ENCODE measurements at places on chromosomes 13 and 19.
A peak's percentile ranks its signal among the peaks of the same experiment; 100 is the strongest.

- DNase-seq: no peak
These were observed 959 bp upstream of the IGFL3 start for GRCh38 chr19:46125447-46125846.

- no peak for DNase-seq
These were observed 78.0 kb downstream of the ATP11A start for GRCh38 chr13:112767506-112768471.

DNA sequence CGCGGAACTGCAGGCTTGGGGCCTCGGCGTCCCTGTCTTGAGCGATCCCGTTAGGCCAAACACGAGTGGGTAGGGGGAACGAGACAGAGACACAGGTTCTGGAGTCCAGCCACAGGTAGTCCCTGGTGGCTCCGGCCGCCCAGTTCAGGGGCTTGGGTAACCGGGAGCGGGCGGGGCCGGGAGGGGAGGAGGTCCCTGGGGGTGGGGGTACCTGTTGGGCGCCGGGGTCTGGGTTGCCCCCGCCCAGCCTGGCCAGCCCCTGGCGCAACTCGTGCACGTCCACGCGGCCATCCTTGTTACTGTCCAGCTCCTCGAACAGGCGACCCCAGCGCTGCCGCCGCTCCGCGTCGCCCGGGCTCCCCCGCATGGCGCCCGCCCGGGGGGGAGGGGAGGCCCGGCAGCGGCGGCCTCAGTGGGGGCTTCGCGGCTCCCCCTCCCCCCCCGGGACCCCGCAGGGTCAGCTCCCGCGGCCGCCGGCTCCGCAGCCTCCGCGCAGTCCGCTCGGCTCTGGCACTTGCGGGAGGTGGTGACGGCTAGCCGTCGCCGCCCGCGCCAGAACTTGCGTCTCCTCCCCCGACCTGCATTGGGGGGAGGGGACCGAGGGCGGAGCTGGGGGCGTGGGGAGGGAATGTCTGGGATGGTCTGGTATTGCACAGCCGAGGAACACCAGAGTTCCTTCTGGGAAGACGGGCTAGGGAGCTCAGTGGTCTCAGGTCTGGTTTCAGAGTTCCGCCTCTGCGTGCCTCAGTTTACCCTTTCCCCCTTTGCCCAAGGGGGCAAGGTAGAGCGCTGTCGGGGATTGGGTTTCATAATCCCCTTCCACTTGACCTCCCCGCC is at the start of gene SLC25A23:
SLC25A23 (minus strand) TSS at position 531 of the 837 bp plus-strand sequence; CDS start at position 367, 164 bp downstream.
- peak; percentile 24 for DNase-seq

DNA sequence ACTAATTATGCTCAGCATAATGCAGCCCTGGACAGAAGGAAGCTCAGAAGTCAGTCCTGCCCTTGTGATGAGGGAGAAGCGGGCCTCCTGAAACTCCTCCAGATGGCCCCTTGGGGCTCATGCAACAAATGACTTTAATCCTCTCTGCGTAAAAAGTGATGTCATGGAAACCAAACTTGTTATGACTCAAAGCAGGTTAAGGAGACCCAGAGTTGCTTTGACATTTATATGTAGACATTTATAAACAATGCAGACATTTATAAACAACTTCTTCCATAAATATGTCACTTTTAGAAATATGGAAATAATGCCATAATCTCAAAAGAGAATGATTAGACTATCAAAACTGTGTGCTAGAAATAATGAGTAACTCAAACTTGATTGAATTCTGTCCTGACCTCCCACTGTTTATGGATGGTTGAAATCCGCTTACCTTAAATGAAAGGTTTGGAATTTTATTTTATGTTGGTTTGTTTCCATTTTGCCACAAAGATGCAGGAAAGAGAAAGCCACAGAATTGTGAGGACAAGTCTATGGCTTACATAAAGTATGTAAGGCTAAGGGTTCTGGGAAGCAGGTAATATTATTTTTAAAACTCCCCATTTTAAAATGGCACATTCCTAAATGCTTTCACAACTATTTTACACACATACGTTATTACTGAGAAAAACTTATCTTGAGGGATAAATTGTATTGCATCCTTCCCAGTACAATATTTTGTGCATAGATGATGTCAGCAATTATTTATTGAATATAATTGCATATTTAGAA is 73.7 kb downstream of the CYSLTR2 start:
- no peak for DNase-seq

DNA sequence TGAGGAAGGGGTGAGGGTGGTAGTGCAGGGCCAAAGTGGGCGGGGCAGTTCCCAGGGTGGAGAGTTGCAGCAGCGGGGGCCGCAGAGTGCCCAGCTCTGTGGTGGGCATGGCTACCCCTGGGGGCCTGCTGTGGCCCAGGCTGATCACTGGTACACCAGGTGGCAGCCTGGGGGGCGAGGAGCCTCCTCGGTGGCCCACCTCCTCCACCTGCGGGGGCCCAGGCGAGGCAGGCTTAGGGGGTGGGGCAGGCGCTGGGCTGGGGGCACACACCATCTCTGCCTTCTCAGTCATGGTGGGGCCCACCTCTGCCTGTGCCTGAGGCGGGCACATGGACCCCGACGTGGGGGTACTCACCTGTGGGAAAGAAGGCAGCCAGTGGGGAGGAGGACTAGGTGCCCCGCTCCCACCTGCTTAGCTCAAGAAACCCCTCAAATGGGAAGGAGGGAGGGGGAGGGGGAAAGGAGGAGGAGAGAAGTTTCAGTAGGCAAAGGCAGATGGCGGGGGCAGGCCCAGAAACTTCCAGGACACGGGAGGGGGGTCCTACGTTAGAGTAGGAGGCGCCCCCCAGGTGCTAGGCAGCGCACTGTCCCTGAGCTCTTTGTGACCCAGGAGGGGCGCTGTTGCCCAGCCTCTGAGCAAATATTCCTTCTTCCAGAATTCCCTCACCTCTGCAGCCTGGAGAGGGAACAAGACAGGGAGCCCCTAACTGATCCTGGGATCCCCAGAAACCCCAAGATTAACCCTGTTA is 1.6 kb downstream of the LYL1 start:
- DNase-seq: no peak

DNA sequence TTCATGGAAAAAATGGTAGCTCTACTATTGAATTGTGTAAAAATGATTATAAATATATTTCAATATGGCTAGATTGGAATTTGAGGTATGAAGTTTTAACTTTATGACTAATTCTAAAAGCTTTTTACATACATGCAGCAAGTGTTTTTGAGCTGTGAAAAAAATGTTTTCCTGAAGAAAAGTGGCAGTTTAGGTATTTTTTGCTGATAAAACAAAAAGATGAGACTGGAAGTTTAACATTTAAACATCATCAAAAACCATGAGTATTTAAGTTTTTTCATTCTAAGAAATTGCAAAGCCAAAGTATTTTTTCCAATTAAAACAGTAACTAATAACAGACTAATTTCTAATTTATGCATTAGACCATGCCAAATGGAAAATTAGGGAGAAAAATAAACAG is 751.1 kb downstream of the FGF9 start:
- no peak for DNase-seq

DNA sequence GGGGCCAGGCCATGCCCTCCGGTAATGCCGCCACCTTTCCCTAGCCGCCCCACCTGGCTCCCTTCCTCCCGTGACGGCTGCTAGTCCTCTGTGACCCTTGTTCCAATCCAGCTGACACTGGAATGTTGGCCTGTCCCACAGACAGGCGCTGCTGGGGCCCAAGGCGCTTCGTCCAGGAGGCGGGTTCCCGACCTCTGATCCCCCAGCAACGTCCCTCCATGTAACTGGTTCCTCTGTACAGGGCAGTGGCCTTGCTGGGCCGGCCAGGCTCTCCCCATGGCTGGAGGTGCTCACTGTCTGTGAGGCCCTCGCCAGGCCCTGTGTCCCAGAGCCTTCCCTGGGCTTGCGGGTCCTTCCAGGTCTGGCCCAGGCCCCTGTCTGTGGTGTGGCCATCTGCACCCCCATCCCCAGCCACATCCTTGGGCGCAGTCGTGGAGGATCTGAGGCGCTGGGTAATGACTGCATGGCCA is 6.8 kb upstream of the GRIN3B start:
- no peak for DNase-seq

DNA sequence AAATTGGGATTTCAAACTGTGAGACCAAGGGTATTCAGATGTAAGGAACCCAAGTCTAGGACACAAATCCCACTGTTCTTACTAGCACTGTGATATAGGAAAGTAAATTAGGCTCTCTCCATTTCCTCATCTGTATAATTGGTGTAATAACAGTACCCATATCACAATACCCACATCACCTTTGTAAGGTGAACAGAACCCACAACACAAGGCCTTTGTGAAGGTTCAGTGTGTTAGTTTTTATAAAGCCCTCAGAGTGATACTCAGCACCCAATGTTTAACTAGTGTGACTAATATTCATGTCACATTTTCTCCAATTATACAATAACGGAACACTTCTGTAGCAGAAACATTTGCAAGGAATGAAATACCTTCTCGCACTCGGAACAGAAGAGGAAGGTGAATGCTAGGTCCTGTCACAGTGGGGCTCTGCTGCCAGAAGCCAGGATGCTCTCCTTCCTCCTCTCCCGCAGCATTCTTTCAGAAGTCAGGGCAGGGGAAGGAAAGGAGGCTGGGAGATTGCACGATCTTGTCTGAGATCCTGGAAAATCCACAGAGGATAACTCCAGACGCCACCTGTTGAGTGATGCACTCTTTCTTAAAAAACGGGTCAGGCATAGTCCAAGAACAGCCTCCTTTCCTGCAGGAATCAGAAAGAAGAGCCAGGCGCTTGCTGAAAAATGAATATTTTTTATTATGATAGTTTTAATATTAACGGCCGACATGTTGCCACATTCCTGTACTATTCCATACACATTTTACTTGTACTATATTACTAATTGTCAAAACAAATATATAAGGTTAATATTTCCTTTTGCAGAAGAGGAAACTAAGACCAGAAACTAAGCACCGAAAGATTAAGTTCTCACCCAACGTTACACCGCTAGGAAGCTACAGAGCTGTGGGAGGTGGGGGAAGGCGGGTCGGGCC is 762 bp downstream of the ZNF45 start:
- no peak for DNase-seq

DNA sequence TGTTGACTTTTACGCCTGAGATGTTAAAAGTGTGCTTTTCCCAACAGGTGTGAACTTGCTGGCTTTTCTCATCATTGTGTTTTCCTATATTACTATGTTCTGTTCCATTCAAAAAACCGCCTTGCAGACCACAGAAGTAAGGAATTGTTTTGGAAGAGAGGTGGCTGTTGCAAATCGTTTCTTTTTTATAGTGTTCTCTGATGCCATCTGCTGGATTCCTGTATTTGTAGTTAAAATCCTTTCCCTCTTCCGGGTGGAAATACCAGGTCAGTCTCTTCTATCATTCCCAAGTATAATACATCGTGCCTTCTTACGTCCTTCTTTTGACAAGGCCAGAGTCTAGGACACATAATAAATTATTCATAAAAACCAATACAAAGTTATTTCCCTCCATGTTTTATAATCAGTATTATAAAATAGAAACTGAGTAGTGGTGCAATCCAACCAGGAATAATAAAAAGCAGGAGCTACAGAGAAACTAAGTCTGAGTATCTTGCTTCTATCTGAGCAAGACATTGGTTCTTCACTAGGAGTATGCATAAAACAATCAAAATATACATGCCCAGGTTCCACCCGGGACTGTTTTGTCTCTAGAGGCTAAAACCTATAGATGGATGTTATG is 57.9 kb downstream of the RXFP2 start:
- DNase-seq: no peak

- DNase-seq: no peak
These were observed 29.0 kb downstream of the PEG3 start for GRCh38 chr19:56811480-56811879.

DNA sequence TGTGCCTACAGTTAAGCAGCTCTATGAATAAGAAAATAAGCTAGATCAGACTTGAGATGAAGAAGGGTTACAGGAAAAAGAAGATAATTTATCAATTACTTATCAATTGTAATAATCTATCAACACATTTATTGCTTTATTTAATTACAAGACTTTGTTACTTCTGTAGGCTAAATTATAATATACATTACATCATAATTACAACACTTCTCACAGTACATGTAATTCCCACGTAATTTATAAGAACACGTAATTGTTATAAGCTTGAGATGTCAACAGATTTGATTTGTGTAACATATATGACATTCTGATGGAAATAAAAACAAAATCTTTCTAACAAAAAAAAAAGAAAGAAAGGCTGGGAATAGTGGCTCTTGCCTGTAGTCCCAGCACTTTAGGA is 36.8 kb downstream of the NEK5 start:
- DNase-seq: no peak

DNA sequence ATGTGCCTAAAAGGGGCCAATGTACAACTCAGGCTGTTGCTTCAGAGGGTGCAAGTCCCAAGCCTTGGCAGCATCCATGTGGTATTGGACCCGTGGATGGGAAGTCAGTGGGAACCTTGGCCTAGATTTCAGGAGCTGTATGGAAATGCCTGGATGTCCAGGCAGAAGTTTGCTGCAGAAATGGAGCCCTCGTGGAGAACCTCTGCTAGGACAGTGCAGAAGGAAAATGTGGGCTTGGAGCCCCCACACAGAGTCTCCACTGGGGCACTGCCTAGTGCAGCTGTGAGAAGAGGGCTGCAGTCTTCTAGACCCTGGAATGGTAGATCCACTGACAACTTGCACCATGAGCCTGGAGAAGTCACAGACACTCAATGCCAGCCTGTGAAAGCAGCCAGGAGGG is 28.5 kb downstream of the GPC5 start:
- DNase-seq: no peak

DNA sequence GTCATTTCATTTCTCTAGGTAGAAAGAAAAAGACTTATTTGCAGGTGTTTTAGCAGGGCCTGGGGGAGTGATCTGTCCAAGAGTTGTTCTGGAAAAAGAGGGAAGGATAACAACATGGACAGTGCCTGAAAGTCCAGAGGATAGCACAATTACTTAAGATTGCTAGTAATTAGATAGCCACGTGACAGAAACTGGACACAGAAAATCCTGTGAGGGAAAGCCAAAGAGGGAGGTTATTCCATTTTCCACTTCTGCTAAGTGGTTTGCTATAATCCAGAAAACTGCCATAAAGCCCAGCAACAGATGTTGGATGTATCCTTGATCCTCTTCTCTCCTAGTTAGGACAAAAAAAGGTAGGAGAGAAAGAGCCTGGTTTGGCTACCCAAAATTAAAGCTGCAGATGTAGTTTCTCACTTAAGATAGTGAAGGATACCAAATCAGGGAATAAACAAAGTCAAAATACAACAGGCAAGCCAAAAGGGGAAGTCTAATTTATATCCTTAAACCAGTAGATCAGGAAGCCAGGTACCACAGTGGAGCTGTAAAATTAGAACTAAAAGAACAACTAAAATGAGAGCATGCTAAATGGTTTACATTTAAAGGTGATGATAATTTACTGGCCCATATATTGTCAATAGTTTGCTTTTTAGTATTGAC is 140.2 kb downstream of the VWA8 start:
- no peak for DNase-seq

DNA sequence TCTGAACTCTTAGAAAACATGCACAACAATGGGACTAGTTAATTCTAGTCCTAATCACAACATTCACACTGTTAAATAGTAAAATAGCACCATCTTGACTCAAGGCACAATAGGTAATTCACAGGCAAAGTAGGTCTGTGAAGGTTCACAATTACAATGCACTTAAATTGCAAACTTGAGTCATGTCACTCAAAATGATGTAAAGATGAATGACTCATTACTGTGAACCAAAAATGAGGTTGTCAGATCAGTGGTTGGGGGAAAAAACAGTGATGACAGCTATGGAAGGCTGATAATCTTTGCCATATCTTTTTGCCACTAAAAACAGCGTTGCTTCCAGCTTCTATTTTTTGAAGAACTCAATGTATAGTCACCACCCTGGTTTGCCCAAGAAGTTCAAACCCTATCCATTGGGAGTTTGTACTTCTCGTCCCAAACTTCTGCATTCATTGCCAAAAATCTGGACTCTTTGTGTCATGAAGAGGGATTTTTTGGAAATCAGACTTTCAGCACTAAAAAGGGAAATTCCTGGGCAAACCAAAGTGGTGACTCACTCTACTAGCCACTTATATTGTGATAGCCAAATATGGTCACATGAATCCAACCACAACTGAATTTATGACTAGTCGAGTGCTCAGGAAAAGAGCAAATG is 200.9 kb upstream of the TMTC4 start:
- DNase-seq: no peak
